ENCODE measurements at places on chromosomes 6 and 20. TPM values are rescaled to one million over a fixed set of nuclear protein-coding genes. Genes with fewer than 3 reads are reported as not detected.
A peak's percentile ranks its signal among the peaks of the same experiment; 100 is the strongest.

LBP gene
- under 0.01 TPM for total RNA-seq

GNAS-AS1 gene
- total RNA-seq = 0.33 TPM

HCRTR2 gene
- not detected for total RNA-seq

DNA sequence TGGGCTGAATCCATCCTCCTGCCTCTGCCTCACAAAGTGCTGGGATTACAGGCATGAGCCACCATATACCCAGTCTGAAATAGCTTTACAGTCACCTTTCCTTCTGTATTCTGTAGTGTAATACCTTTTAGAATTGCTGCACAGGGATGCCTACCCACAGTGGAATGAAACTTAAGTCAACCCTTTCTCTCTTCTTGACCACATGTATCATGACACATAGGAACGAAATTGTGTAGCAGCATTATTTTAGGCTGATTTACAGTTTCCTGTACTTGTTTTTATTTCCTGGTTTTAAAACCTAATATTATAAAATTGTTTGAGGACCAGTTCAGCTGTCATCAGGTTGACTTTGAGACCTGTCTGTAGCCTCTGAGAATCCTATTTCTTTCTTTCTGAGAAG, 297.8 kb downstream of the ZFAND3 start:
- H3K27ac ChIP-seq = no peak overlapping the region
- peak; percentile 58 for DNase-seq
- H3K4me1 ChIP-seq = no peaks in the 10 kb centered on the region
- H3K36me3 ChIP-seq = peaks cover 3% of the 10 kb centered on the region

- H3K27me3 ChIP-seq = peaks cover 29% of the 10 kb centered on the region
- DNase-seq = no peak
- no peak overlapping the region for H3K27ac ChIP-seq
- H3K36me3 ChIP-seq = no peaks in the 10 kb centered on the region
- no peaks in the 10 kb centered on the region for H3K4me1 ChIP-seq
These were observed 68.5 kb upstream of the BLCAP start for GRCh38 chr20:37596168-37596567.

LY6G5C gene
- total RNA-seq = 0.51 TPM

DNA sequence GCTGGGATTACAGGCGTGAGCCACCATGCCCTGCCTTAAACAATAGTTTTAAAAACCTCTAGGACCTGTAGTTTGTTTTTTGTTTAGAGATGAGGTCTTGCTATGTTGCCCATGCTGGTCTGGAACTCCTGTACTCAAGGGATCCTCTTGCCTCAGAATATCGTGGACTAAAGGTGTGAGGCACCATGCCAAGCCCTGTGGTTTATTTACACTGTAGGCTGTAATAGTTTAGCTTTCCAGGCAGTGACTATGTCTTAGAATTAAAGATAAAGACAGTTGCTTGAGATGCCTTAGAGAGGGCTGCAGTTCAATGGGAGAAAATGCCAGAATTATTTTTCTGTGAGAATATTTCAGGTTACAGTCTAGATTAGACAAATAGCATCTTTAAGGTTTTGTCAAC, 72.9 kb downstream of the SGK1 start:
- H3K27me3 ChIP-seq = no peaks in the 10 kb centered on the region
- H3K4me1 ChIP-seq = no peaks in the 10 kb centered on the region
- DNase-seq = peak; percentile 84
- H3K27ac ChIP-seq = no peak overlapping the region
- no peaks in the 10 kb centered on the region for H3K36me3 ChIP-seq
- no peak overlapping the region for H3K4me3 ChIP-seq

DNA sequence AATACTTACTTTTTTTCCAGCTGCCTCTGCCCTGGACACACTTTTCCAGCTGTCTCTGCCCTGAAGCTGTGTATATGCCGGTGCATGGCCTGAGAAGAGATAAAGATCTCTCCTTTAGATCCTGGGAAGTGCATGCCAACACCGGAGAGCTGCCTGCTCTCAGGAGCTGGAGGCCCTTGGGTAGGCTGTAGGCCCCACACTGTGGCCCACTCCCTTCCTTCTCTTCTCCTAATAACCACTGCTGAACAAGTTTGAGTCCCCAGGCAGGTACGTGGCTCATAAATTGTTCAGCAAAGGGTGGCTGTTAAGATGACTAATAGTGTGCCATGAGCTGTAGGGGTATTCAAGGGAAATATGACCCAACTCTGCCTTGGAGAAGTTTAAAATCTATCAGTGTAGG, 102.5 kb downstream of the CD24 start:
- DNase-seq = peak; percentile 20
- no peaks in the 10 kb centered on the region for H3K4me1 ChIP-seq
- H3K27me3 ChIP-seq = no peaks in the 10 kb centered on the region
- no peak overlapping the region for H3K27ac ChIP-seq

CTCFL gene
- not detected for total RNA-seq

FOXS1 gene
- not detected for total RNA-seq

Measured in fibroblast of lung (primary cell).